IMR-90 (cell line): ENCODE measurements at places on chromosomes 1 and 21. TPM values are rescaled to one million over a fixed set of nuclear protein-coding genes. Genes with fewer than 3 reads are reported as not detected.
A peak's percentile ranks its signal among the peaks of the same experiment; 100 is the strongest.

PDZK1IP1 gene
- polyA plus RNA-seq, result not detected in 2 replicates

TGFB2 gene
- 2.3 and 3.7 TPM in 2 replicates for polyA plus RNA-seq

TMPRSS15 gene
- not detected in 2 replicates for polyA plus RNA-seq

RAP1GAP gene
- 0.10 and 0.20 TPM in 2 replicates for polyA plus RNA-seq

TMEM54 gene
- polyA plus RNA-seq, result 75.2 and 82.4 TPM in 2 replicates

FMO3 gene
- polyA plus RNA-seq, result 0.04 and 0.10 TPM in 2 replicates

OR6K3 gene
- polyA plus RNA-seq, result not detected in 2 replicates

- DNase-seq, result no peak
These were observed 312.5 kb upstream of the PKN2 start for GRCh38 chr1:88371436-88372023.

GRCh38 chr1:56726706-56727105 lies 81.6 kb downstream of the PRKAA2 start:
- DNase-seq, result no peak

DNA sequence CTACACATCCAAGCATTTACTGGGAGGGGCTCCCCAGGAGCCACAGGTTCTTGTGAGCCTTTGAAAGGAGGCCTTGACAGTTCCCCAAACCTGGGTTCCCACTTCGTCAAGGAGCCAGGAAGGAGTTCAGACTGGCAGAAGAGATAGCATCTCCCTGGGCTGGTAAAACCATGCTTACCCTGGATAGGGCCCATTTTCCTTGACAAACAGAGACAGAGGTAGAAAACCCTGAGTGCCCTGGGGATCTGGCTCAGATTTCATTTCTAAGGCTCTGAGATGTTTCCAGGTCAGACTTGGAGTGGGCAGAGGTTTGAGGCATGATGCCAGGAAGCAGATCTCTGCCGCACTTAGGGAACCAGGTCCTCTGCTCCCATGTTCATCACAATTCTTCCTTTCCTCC lies 2.7 kb downstream of the ETNK2 start:
- DNase-seq, result no peak

DNA sequence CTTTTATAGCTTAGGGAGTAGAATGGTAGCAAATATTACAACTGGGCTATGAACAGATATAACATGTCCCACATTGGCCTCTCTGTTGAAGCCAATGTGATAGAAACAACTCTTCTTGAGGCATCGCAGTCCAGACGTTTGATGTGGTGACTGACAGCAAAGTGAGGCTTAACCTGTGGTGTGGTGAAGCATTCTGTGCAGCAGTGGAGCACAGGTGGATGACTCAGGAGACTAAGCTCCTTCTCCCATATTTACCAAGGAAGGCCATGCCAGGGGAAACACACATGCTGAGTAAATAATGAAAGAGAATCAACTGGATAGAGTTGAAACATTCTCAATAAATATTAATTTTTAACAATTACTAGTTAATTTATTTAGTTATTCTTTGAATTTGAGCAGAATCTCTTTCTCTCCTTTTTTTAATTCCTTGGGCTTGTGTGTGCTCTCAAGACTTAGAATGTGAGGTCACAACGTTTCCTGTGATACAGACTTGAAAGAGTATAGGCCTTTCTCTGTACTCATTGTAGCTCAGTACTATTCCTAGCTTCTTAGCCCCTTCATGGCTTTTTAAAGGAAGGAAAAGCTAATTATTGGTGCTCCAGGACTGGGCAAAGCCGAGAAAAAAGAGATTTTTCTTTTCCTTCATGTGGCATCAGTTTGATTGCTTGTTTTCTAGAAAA lies 17.6 kb downstream of the CRB1 start:
- no peak for DNase-seq

DNA sequence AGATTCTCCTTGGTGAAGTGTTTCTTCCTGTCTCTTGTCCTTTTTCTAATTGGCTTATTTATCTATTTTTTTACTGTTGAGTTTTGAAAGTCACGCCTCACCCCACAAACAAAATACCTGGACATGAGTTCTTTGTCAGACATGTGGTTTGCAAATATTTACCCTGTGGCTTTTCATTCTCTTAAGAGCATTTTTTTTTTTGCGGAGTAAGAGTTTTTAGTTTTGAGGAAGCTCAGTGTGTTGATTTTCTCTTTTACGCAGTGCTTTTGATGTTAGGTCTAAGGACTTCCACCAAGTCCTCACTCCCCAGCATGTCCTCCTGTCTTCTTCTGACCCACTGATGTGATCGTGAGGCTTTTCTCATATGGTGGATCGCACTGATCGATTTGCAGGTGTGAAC lies 7.6 kb downstream of the DFFB start:
- no peak for DNase-seq

- DNase-seq, result no peak
These were observed 86.8 kb downstream of the ZC3H11B start for GRCh38 chr1:219526074-219526473.

- no peak for DNase-seq
These were observed 48.2 kb upstream of the ADARB1 start for GRCh38 chr21:45026066-45026745.

DNA sequence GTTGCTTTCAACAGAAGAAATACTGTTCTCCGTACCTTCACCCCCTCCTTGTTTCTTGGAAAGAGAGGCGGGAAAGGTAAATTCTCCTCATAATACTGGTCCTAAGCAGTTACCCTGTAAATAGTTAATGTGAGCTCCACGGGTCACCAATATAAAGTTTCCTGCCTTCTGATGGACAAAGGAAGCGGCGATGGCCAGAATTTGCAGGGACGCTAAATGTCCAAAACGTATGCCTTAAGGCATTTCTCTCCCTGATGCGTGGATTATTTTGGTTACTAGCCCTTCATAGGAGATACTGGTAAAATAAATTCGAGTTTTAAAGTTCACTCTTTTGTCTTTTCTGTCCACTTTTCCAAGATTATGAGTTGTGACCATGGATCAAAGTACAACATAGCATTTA lies 898 bp upstream of the PTGS2 start:
- DNase-seq, result peak; percentile 6

- DNase-seq, result peak; percentile 72
These were observed 29.4 kb downstream of the MRPL37 start for GRCh38 chr1:54229281-54229891.

GRCh38 chr21:32957545-32957944 lies 68.2 kb upstream of the OLIG2 start:
- DNase-seq, result no peak

- DNase-seq, result peak; percentile 100
These were observed 23.8 kb downstream of the IER5 start for GRCh38 chr1:181112071-181112929.

DNA sequence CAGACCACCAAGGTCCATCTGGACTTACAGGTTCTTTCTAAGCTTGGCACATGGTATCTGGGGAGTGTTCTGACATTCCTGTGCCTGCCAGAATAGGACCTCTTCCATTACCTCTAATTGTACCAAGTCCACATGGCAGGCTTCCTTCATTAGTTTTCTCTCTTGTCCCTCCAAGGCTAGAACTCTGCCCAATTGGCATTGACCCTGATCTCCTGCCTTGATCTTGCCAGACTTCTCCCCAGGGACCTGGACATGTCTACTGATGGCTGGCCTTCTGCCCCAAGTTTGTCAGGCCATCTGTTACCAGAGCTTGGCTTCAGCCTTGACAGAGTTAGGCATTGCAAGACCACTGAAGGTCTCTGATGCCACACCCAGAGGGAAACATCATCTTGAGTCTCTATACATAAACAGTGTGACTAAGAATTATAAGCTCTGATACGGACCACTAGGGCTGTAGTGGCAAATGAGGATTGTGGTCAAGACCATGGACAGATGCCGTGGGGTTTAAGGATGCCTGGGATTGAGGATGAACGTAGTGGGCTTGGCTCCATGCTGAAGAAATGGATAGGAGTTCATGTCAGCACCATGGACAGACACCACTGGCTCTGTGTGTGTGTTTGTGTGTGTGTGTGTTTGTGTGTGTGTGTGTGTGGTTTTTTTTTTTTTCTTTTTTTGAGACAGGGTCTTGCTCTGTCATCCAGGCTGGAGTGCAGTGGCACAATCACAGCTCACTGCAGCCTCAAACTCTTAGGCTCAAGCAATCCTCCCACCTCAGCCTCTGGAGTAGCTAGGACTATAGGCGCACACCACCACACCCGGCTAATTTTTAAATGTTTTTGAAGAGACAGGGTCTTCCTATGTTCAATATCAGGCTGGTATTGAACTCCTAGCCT lies 19.5 kb upstream of the PSMB2 start:
- DNase-seq, result peak; percentile 75

GRCh38 chr1:246459221-246459620 lies 47.9 kb downstream of the SMYD3 start:
- no peak for DNase-seq

GRCh38 chr1:8120693-8121260 lies 94.7 kb upstream of the ERRFI1 start:
- DNase-seq, result peak; percentile 34

DNA sequence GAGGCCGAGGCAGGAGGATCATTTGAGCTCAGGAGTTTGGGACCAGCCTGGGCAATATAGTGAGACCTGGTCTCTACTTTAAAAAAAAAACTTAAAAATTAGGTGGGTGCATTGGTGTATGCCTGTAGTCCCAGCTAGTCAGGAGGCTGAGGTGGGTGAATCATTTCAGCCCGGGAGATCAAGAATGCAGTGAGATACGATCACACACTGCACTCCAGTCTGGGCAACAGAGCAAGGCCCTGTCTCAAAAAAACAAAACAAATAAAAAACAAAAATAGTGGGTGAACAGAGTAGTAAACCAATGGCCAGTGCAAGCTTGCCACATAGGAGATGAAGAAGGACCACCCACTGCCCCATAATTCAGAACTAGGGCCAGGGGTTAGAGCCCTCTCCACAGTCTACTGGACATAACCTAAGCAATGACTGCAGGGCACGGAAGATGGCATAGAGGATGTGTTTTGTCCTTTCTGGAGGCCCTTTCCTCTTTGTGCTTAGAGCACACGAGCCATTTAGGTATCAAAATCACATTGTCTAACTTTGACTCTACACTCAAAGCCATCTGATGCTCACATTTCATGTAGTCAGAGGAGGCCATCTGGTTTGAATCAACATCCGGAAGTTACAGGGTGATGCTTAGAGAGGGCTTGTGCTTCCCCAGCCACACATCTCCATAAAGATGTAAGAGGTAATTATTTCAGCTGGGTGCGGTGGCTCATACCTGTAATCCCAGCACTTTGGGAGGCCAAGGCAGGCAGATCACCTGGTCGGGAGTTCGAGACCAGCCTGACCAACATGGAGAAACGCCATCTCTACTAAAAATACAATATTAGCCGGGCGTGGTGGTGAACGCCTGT lies 12.6 kb downstream of the CD2 start:
- DNase-seq, result no peak

DNA sequence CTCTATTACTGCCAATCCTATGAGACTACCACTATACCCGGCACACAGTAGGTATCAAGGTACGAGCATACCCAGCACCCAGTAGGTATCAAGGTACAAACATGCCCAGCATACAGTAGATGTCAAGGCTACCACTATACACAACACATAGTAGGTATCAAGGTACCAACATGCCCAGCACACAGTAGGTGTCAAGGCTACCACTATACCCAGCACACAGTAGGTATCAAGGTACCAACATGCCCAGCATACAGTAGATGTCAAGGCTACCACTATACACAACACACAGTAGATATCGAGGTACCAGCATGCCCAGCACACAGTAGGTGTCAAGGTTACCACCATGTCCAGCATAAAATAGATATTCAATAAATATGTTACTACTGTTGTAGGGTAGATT lies 98.4 kb downstream of the C1orf94 start:
- DNase-seq, result no peak

DNA sequence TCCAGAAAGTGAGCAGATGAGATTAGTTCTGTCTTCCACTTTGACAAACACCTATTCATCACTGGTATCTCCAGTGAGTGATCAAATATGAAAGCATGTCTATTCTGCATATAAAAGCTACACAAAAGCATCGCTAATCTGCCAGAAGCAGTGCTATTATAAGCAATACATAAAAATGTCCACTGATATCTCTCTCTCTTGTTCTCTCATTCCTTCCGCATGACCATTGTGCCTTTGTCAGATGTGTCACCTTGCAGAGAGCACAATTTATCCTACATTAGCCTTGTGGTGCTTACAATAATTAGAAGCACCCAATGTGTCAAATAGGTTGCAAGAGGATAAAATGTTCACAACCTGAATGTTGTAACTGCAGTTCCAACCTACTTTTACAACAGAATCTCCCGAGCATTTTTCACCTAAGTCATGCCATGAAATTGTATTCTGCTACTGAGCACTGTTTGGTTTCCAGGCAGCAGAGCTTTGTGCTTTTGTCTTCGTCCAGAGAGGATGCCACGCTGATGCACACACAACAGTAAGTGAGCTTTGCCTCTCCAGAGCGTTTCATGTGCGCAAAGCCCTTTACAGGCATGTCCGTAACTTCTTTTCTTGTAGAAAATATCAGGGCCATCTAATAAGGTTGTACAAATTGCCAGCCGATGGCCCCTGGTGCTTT lies 198.7 kb upstream of the PLD5 start:
- no peak for DNase-seq

DNA sequence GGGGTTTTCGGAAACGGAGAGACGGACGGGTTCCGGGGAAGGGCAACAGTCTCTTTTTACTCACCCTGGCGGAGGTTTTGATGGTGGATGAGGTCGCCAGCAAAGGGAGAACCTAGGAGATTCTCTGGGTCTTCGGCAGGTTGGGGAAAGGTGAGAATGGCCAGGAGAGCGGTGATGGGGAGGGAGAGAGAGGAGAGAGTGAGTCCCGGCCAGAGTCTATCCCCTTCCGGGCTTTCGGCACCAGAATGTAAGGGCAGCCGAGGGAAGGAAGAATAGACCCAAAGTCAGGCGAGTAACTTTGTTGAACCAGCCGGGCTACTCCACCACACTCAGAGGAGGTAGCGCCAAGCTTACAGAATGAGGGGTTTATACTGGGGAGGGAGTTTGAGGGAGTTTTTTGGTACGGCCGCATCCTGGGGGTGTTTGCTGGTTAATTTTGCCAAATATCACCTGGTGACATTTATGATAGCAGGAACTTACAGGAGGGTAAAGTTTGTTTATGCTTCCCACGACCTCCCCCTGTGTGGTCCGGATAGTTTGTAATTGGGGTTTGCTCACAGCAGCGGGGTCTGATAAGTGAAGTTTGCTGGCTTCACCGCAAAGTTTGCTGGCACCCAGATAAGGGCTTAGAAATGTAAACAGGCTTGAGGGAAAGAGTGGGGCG lies 141.1 kb upstream of the ETV3 start:
- no peak for DNase-seq

GRCh38 chr21:35868005-35868868 lies 192.1 kb downstream of the SETD4 start:
- DNase-seq, result no peak

DNA sequence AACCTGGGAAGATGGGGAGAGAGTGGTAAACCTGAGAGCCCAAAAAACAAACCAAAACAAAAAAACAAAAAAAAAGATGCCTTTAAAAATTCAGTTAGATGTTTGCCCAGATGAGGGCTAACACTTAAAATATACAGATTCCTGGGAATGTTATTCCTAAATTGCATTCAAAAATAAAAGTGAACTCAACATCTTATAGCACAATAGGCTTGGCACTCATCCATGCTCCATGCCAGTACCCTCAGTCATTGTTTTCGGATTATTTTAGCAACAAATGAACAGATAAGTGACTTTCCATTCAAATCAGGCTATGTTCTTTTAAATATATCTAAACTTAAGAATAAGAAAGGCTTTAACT lies 3.7 kb downstream of the ATP1A1 start:
- peak; percentile 11 for DNase-seq

- no peak for DNase-seq
These were observed 48.9 kb downstream of the PRKCZ start for GRCh38 chr1:2098839-2099785.

GRCh38 chr1:218699421-218699820 lies 354.3 kb downstream of the TGFB2 start:
- peak; percentile 49 for DNase-seq

GRCh38 chr1:8858112-8858668 lies 20.3 kb downstream of the ENO1 start:
- peak; percentile 88 for DNase-seq

- DNase-seq, result no peak
These were observed 22.2 kb upstream of the SMG7 start for GRCh38 chr1:183450093-183450492.
